Vagina (tissue), 2 donors: ENCODE measurements at places on chromosomes 2 and 18. TPM values are rescaled to one million over a fixed set of nuclear protein-coding genes. Genes with fewer than 3 reads are reported as not detected.

Gene C2orf15
- not detected for total RNA-seq

Gene GPR39
- not detected for total RNA-seq

Gene HAAO
- 5.9 TPM for total RNA-seq

Gene G6PC2
- not detected for total RNA-seq

Gene C2orf66
- not detected for total RNA-seq

Gene NETO1
- not detected for total RNA-seq

Gene PPM1B
- 32.2 TPM for total RNA-seq

Gene FER1L5
- 0.74 TPM for total RNA-seq

Gene HOXD11
- 19.4 TPM for total RNA-seq

Gene UGT1A5
- 1.2 TPM for total RNA-seq

Gene LYPD6
- 0.25 TPM for total RNA-seq

Gene DTNA
- 18.4 TPM for total RNA-seq

Gene KCNG2
- total RNA-seq: not detected

Gene CAPG
- total RNA-seq: 165 TPM

Gene GCG
- total RNA-seq: not detected

Gene TXNDC2
- total RNA-seq: 0.49 TPM

Gene GALNT1
- total RNA-seq: 29.2 TPM

Gene COQ10B
- 28.5 TPM for total RNA-seq

Gene SERPINB11
- 8.6 TPM for total RNA-seq

Gene SIX3
- not detected for total RNA-seq

Gene ASTL
- total RNA-seq: not detected

Gene KIAA2012
- not detected for total RNA-seq

Gene GPR75
- total RNA-seq: 5.4 TPM

Gene MATN3
- 3.9 TPM for total RNA-seq

Gene FBLN7
- total RNA-seq: 11.5 TPM

Gene DYSF
- 10.1 TPM for total RNA-seq

Gene PRSS56
- total RNA-seq: not detected

Gene CDK5R2
- 0.49 TPM for total RNA-seq

Gene TTC27
- total RNA-seq: 12.5 TPM

Gene PARD6G
- 32.7 TPM for total RNA-seq

Gene CLASP1
- total RNA-seq: 90.4 TPM

Gene FAM237A
- total RNA-seq: not detected

Gene ASB18
- total RNA-seq: not detected

Gene KCNJ3
- 4.2 TPM for total RNA-seq

Gene KATNAL2
- total RNA-seq: 5.2 TPM

Gene ERICH2
- not detected for total RNA-seq

Gene SERPINB5
- 141 TPM for total RNA-seq

Gene POTEJ
- total RNA-seq: not detected

Gene GPR155
- total RNA-seq: 6.6 TPM

Gene TMEM247
- not detected for total RNA-seq

Gene CHRND
- not detected for total RNA-seq

Gene LHCGR
- total RNA-seq: not detected

Gene IL36B
- total RNA-seq: not detected

Gene DLX1
- total RNA-seq: not detected

Gene HTR2B
- total RNA-seq: 0.49 TPM

Gene MC4R
- total RNA-seq: not detected
